AG04449 (cell line): ENCODE measurements at places on chromosomes 2 and 18.

DNA sequence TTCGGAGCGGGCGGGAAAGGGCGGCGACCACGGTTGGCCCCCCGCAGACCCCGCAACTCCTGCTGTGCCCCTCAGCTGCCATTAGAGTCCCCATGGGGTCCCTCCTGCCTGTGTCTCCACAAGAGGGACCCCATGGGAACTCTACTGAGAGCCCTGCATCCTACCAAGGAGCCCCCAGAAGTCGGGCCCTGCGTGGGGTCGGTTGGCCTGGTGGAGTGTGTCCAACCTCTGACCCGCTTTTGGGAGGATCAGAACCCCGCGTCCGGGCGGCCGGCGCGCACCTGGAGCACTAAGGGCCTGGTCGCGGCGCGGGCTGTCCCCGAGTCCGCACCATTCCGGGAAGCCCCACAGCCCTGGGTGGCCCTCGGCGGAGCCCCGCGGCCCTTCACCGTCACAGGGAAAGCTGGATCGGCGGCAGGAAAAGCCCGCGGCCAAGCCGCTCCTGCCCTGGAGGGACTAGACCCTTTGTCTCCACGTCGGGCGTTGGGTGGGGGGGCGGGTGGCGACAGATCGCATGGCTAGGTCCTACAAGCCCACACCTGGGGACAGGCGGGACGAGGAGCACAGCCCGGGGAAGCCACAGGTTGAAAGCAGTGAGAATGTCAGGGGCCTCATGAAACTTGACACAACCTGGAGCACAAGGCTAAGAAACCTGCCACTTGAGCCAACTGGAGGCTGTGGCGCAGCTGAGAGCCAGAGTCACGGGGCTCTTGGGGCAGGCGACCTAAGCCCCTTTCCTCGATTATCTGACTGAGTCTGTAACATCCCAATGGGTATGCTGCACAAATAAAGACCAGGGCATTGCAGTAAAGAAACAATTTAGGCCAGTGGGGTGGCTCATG is 11.2 kb upstream of the CXXC1 start:
- no peak for DNase-seq

DNA sequence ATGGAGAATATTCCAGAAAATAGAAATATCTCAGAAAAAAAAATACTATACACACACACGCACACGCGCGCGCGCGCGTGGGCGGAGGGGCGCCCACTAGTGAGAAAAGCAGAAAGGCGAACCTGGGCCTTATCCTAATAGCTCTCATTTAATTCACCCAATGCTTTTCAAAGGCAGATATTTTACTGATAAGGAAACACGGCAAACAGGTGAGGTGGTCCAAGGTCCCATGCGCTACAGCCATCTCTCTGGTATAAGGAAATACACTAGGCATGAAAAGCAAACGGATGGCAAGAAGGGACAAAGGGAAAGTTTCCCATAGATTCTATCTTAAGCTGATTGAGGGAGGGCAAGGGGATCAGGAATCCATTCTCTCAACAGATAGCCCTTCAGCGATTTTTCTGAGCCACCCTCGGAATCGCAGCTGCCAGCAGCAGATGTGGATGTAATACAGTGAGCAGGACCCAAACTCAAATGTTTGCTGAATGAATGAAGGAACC is 136.7 kb downstream of the TMEM247 start:
- no peak for DNase-seq

- DNase-seq: no peak
These were observed 52.7 kb downstream of the TET3 start for GRCh38 chr2:74037379-74037860.

DNA sequence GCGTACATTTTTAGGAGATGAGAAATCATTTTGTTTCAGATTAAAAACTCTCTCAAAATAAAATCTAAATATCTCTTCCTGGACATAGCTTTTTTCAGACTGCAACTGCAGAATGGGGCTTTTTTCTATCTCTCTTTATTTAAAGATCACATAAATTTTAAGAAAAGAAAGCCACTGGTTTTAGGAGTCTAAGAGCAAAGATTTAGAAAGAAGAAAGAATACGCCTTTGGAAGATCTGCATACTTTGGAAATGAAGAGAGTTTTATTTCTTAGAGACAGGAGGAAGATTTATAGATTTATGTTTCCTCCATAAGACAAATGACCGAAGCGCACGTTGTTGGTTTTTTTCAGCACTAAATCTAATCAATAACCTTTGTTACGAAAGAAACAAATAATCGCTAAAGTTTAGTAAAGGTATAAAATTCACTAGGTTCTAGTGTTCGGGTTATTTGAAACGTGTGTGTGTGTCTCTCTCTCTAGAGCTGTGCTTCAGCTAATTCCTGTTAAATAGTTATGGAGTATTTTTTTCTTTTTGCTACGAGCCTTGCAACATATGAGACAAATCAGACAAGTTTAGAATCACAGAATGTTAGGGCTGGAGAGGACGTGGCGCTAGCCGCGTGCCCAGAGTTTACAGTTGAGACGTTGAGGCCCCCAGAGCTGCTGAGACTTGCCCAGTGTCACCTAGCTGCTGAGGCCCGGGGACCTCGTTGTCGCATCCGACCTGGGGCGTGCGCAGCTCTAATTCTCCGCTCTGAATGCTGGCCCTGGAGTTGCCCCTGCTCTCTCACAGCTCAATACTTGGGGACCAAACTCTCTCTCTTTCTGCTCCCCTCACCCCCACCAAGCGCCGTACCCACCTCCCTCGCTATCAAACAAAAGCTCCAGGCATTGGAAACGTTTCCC is 69.9 kb downstream of the CTAGE1 start:
- DNase-seq: no peak

- no peak for DNase-seq
These were observed 221.0 kb downstream of the PID1 start for GRCh38 chr2:229050133-229050532.

- DNase-seq: no peak
These were observed 86.7 kb downstream of the FIGN start for GRCh38 chr2:163649080-163649479.

DNA sequence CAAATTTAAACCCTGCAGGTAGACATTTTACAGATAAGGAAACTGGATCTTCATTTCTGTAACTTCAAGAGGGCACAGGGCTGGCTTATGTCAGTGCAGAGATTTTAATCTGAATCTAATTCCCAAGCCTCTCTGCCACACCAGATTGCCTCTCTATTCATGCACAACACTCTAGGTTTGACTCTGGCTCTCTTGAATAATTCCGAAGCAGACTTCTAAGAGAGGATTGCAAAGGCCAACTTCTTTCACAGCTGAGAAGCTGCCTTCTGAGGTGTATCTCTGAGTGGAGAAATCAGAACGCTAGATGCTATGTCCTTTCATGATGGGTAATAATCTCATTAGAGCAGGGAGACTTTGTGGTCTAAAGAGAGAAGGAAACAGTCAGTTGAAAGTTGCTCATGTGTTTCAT is 20.1 kb upstream of the MGAT5 start:
- DNase-seq: no peak

DNA sequence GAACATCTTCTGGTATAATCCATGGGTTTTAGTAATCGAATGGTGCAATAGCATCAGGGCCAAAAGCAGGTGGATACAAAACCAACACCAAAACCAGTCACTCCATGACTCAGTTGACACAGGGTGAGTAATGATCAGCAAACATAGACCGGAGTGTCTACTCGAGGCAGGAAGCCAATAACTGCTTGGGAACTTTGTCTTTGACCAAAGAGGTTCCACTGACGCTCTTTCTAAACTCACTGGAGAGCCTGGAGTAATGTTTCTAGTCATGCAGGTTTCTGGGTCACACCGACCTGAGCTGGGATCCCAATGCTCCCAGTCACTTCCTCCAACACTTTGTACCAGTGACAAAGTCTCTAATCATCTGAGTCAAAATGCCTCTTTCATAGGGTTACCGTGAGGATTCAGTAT is 30.9 kb downstream of the MREG start:
- no peak for DNase-seq

GRCh38 chr2:157075924-157076323 is 181.6 kb upstream of the GALNT5 start:
- DNase-seq: no peak

DNA sequence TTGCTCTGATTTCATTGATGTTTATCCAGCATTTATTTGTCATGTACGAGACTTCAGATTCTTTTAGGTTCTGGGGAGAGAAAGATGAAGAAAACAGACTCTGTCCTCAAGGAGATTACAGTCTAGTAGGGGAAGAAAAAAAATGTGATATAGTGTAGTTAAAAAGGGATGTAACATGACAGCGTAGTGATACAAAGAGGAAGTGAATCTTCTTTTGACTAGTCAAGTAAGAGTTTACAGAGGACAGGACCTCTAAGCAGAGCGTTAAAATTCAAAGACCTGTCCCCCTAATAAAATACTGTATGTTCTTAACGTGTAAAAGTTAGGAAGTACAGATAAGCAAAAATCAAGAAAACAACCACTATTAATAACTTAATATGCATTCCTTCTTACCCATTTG is 47.7 kb downstream of the NCOA1 start:
- no peak for DNase-seq

DNA sequence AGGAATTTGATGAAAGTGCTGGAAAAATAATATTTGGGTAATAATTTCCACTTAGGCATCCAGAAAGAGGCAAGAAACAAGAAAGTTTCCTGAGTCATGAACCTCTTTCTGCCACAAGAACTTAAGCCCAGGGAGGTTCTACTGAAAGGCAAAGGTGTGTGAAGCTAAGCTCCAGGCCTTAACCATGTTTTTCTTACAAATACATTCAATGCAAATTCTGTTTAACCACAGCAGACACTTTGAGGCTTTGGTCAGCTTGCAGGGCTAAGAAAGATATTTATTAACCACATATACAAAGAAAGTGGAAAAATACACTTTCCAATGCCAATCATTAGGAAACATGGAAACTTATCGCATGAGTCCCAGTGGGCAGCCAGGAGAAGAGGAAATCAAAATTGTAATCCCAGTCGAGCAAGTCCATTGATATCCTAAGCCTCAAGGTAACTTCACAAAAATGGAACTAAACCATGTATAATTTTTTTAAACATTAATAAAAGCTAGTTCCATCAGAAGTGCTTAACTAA is 68.3 kb downstream of the PIEZO2 start:
- no peak for DNase-seq

- no peak for DNase-seq
These were observed 770.8 kb downstream of the DSC3 start for GRCh38 chr18:30271716-30272115.

DNA sequence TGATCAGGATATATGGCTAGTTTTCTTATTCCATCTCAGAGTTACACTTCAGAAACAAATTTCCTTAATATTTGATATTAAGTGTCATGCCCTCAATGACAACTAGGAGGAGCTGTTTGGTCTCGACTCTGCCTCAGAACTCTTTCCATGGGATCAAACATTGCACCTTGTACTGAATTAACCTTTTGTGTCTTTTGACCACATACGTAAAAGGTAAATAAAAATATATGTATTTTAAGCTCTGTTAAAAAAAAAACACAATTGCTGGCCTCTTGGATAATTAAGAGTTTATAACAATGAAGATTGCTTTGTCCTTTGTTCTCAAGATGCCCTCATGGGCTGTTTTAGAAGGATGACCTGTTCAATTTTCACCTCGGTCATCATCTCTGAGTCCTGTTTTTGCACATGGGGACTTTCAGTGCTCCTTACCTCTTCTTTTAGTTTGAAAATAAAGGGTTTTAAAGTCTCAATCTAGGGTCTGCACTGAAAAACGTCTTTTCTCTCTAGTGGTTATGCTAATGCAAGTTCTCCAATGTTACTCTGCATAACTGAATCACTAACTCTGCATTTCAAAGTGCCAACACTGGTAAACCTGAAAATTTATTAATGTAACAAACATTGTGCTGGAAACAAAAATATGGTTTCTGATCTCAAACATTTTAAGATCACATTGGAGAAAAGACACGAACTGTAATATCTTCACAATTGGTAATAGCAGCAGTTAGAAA is 18.8 kb upstream of the FN1 start:
- DNase-seq: no peak

GRCh38 chr2:28390746-28391563 is 1.7 kb upstream of the FOSL2 start:
- peak; percentile 60 for DNase-seq

GRCh38 chr18:78378403-78378802 is 601.2 kb upstream of the SALL3 start:
- no peak for DNase-seq

DNA sequence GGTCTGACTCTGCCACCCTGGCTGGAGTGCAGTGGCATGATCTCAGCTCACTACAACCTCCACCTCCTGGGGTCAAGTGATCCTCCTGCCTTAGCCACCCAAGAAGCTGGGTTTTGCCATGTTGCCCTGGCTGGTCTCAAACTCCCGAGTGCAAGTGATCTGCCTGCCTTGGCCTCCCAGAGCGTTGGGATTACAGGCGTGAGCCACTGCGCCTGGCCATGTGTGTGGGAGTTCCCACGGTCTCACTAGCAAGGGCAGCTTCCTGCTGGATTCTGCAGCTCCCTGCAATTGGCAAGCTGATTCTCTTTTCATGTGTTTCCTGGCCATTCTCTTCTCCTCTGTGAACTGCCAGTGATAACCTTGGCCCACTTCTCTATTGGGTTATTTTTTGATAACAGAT is 84.0 kb downstream of the USP40 start:
- no peak for DNase-seq

GRCh38 chr2:32611366-32611765 is 16.5 kb upstream of the TTC27 start:
- DNase-seq: no peak

DNA sequence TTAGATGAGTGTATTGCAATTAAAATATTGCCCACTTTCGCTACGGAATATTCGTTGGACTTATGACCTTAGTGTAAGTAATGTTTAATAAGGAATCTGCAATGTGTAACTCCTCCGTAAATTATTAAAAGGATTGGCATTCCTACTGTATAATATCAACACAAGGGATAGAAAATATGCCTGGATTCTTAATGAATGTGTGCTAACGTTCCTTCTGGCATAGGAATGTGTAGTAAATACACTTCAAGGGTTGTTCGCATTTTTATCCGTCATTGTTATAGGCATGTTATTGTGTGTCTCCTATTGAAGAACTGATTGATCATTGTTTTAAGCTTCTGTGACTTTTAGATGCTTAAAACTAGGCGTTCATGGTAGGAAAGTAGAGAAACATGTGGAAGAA is 134.5 kb downstream of the NEDD4L start:
- no peak for DNase-seq

GRCh38 chr2:180319586-180320405 is 312.7 kb upstream of the CWC22 start:
- DNase-seq: no peak

DNA sequence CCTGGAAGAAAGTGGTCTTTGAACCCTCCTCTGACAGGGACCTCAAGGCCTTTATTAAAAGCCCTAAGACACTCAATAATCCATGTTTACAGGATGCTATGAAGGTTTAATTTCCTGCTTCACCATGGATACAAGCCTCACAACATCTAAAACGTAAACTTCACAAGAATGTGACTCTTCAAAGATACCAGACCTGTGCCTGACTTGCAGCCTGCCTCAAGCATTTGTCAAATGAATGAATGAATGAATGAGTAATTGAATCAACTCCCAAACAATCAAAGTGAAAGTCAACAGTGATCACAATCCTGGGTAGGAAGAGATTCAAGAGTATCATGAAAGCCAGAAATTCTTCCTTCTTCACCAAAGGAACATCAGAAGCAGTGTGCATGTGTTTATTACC is 30.4 kb downstream of the KLF7 start:
- no peak for DNase-seq
